ENCODE measurements at places on chromosomes 6 and 20.

DNA sequence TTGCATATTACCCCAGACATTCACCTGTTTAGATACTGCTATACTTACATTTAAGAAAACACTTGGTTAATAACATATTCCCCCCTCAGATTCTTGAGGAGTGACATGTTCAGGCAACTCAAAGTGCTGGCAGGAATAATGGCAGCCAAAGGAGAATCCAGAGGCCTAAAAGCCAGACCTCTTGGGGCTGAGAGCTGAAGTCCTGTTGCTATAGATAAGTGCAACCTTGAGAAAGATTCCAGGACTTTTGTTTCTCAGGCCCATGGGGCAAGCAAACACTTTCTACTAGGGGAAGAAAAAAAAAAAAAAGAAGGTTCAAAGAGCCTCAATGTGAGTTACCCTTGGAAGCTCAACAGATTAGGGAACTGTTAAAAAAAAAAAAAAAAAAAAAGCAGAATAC is 132.8 kb upstream of the BEND3 start:
- no peak for DNase-seq

DNA sequence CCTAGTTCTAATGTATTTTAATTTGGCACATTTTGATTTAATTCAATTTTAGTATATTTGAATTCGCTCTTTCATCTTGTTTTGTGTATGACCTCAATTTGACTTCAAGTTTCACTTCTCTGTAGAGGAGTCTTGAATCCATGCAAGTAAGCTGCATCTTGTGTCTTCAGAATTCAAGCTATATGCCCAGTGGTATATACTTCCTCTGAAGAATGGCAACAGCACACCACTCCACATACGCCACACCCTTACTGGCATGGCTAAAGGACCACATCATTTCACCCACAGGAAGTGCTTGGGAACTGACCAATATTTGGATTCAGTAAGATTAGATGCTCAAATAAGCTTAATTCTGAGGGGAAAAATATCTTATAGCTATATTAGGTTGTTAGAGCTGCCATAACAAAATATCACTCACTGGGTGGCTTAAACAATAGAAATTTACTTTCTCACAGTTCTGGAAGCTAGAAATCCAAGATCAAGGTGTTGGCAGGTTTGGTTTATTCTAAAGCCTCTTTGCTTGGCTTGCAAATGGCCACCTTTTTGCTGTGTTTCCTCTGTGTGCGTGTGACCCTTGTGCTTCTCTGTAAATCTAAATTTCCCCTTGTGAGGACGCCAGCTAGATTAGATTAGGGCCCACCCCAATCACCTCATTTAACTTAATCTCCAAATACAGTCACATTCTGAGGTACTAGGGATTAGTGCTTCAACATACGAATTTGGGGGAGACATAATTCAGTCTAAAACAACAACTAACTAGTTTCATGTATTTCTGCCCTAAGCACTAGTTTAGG is 2.8 kb upstream of the ASF1A start:
- DNase-seq = no peak

DNA sequence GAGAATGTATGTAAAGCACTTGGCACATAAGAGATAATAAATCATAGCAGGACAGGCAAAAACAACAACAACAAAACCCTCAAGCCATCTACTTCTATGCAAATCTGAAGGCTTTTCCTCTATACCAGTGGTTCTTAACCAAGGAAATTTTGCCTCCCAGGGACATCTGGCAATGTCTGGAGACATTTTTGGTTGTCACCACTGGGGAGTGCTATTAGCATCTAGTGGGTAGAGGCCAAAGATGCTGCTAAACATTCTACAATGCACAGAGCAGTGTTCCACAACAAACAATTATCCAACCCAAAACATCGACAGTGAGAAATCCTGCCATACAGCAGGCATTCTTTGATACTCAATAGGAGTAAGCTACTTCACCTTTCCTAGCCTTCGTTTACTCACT is 28.2 kb downstream of the NDRG3 start:
- DNase-seq = no peak

- no peak for DNase-seq
Observed at GRCh38 chr20:31542201-31542842, 28.1 kb downstream of the HM13 start.

- DNase-seq = no peak
Observed at GRCh38 chr20:55641497-55641896, 363.8 kb downstream of the CBLN4 start.

DNA sequence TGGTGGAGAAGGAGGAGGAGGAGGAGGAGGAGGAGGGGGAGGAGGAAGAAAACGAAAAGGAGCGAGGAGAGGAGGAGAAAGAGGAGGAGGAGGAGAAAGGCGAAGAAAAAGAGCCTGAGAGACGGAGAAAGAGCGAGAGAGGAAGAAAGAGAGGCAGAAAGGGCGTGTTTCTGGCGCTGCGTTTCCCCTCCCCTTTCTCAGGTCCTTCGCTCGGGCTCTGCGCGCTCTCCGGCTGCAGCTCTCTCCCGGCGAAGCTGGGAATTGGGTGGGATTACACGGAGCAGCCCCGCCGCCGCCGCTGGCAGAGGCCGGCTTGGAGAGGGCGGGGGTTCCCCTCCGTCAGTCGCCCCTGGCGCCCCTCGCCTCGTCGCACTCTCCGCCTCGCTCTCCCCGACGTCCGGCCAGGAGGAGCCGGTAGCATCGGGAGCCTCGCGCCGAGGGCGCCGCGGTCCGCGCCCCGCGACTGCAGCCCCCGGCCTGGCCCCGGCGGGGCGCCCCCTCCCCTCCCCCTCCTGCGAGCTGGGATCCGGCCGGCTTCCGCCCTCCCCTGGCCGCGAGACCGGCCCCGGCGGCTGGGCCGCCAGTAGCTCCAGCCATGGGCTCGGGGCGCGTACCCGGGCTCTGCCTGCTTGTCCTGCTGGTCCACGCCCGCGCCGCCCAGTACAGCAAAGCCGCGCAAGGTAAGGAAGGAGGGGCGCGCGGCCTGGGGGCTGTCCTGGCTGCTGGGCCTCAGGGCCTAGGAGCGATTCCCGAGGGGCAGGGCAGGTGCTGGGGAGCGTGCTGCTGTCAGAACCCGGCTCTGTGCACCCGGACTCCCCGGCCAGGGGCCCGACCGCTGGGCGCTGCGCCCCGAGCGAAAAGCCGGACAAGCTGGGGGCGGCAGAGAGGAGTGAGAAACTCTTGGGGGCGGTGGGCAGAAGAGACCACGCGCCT is at the start of gene SCUBE3:
Gene SCUBE3, plus strand, starts transcription at position 133 of the 933 bp plus-strand sequence. Its CDS starts 463 bp downstream, at position 596.
- DNase-seq = no peak

DNA sequence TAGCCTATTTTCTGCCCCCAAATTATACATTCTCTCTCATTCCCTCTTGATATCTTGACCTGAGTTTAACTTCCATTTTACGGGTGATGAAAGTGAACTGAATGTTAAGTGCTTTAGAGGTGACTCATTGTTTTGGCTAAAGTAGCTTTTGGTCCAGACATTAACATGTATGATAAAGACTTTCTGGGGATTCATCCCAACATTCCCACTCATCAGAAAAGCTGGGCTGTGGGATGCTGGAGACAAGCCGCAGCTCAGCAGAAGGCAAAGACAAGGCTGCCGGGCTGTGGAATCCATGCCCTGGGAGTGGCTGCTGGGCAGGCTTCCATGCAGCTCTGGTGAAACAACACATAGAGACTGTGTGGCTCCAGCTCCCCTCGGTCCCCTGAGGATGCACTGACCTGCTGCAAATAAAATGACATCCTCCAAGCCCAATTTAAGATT is 89.9 kb upstream of the SYNDIG1 start:
- no peak for DNase-seq

DNA sequence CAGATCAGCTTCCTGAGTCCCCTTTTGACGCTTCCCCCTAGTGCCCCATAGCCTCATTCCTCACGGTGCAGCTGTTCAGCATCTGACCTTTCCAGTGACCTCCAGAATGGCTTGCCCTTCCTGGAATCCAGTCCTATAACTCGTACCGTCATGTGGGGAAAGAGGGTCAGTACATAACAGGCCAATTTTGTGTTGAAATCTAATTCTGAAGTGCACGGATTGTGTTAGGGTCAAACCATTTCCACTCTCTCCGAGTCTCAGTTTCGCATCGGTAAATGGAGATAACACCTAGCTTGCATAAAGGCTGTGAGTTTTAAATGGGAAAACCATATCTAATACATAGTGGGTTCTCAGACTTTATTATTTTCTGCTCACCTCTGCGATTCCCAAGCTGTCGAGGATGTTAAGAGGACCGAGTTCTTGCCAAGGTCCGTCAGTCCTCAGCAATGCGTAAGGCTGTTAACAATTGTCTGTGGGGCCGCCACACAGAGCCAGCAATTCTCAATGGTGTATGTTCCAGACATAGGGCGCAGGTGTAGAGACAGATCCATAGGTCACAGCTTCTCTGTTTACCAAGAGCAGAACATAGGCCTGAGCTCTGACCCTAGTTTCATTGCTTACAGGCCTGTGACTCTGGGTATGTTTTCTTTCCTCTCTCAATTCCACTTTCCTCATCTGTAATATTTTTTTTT is 45.5 kb upstream of the CCR6 start:
- no peak for DNase-seq

DNA sequence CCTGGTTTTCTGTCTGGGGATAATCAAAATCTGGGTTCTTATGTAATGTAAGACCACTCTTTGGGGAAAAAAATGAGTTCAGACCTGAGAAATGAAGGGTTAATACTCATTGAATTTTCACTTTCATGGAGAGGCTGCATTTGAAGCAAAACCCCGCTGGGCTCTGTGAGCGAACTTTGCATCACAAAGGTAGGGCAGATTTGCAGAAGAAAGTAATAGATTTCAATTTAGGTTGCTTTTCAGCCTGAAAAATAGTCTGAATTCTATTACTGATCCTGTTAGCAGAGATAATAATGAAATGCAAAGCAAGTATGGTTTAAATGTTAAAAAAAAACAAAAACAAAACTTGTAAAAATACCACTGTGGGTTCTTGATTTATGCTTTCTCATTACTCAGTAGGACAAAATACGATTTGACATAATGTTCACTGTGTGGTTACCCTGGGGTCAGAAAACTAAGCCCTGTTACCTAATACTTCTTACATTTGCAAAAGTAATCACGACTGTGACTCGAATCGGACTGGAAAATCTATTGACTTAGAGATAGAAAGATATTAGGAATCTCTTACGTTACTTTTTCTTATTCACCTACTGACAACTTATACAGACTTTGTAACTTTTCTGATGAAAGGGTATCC is 72.2 kb downstream of the UST start:
- DNase-seq = no peak

DNA sequence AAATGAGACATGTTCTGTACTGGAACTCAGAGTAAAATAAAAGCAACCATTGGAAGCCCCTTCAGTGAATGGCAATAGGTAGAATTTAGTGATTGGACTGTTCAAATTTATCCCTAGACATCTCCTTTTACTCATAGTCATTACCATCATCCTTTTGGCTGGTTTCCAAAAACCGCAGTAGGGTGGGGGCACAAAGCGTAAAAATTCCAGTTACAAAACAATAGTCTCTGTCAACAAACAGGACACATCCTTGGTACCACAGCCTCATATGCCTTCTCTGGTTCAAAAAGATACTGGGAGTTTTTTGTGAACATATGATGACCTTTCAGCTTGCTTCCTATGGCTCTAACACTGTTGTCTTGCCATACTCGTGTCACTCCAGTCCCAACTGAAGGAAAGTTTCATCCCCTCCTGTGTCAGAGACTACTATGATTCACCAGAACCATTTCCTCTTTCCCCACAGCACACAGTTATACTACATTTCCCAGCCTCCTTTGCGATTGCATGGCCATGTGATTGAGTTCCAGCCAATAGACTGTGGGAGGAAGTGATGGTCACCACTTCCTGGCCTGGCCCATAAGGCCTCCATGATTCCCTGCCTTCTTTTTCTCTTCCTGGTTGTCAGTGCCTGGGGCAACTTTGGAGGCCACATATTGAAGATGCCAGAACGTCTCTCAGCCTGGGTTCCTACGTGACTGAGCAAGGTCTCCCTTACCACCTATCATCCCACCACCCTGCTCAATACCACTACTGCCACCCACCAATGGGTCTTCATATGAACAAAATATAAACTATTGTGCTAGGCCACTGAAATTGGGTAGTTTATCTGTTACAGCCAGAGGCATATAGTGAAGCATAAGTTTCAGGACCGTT is 162.4 kb downstream of the ID4 start:
- no peak for DNase-seq

DNA sequence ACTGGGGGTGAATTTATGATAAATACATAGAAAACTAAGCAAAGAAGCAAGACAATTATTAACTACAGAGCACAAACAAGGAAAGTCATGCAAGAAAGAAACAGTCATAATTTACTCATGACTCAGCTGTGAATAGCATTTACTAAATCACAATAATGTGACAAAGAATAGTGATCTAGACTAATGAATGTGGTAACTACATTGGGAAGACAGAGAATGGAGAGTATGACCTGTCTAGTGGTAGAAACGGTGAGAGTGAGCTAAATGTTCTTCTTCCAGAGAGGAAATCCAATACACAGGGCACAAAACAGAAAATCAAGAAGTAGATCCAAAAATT is 153.5 kb upstream of the DST start:
- DNase-seq = no peak

GRCh38 chr20:37931153-37931922 is 28.4 kb downstream of the VSTM2L start:
- no peak for DNase-seq

- no peak for DNase-seq
Observed at GRCh38 chr6:11965499-11965898, 46.6 kb upstream of the HIVEP1 start.

DNA sequence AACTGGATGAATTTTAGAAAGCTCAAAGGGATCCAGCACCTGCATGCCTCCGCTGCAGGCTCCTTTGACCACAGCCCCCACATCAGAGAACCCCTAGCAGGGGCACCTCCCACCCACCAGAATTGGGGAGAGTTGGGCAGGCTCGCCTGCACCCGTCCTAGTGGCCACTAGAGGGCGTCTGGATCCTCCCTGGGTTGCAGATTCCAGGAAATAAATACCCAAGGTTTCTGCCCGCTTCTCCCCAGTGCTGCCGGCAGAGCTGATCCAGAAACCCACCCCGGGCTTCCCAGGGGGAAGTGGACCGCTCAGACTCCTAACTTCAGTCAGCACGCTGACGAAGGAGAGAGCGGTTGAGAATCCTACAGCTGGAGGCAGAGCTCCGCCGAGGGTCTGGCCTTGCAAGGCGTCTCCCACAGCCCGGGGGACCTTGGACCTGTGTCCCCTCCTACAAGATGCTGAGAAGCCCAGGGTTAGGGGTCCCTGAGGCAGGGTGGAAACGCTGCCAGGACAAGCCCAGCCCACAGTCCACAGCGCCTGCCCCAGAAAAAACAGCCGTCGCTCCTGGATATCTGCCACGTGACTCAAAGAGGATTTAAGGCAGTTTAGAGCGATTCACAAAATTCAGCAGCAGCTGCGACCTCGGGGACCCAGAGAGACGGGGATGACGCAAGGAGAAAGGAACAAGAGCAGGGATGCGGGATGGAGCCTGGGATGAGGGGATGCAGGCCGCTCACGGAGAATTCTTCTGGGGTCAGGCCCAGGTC is 32.6 kb upstream of the PHACTR3 start:
- DNase-seq = no peak

DNA sequence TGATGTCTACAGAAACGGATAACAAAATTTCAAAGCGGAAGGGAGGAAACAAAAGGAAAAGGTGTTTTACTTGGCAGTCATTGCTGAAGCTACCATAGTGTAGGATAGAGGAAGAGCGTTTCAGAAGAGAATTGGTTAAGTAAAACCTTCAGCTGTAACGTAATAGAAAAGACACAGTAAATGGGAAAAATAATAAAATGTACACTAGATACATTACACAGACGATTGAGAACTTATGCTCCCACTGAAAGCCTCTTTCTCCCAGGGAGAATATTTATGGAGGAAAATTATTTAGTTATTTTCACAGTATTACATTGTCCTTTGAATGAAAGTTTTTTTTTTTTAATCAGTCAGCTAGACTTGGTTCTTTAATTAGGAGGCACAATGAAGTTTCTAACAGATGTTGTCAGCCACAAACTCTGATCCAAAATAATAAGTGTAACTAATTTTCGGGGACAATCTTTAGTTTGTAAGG is 90.7 kb upstream of the PRDM1 start:
- DNase-seq = no peak
